NCI-H1417 treated with DMSO at 0.1 percent for 48 hours (cell line): ENCODE measurements at places on chromosomes 7 and 10.

- no peak for DNase-seq
These were observed 16.5 kb downstream of the DENND10 start for GRCh38 chr10:119120413-119120867.

- no peak for DNase-seq
These were observed 83.4 kb downstream of the MDFIC start for GRCh38 chr7:115005251-115005650.

DNA sequence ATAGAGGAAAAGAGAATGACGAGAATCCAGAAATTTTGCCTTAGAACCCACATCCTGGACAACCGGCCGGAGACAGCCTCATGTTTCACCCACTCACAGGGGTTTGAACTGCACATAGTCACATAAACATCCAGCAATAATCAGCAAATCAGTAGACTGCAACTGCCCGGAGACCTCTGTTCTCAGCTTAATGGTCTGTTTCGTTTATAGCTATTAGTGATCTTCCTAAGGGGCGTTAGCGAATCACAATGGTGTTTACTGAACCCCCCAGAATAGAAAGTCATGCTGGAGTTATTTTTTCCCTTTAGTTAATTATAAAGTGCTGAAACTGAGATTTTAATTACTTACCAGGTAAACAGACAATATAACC, 98.4 kb downstream of the SFMBT2 start:
- DNase-seq: no peak

GRCh38 chr10:43706166-43706565, 57.5 kb upstream of the ZNF32 start:
- no peak for DNase-seq

GRCh38 chr10:80110986-80111385, 21.5 kb upstream of the PLAC9 start:
- DNase-seq: no peak

- DNase-seq: no peak
These were observed 21.4 kb upstream of the RAPGEF5 start for GRCh38 chr7:22378199-22378980.

GRCh38 chr10:24952707-24953645, 570 bp upstream of the PRTFDC1 start:
- no peak for DNase-seq

GRCh38 chr7:2409745-2410414, 6.5 kb downstream of the CHST12 start:
- DNase-seq: no peak
